ENCODE measurements at places on chromosomes 1 and 21.

DNA sequence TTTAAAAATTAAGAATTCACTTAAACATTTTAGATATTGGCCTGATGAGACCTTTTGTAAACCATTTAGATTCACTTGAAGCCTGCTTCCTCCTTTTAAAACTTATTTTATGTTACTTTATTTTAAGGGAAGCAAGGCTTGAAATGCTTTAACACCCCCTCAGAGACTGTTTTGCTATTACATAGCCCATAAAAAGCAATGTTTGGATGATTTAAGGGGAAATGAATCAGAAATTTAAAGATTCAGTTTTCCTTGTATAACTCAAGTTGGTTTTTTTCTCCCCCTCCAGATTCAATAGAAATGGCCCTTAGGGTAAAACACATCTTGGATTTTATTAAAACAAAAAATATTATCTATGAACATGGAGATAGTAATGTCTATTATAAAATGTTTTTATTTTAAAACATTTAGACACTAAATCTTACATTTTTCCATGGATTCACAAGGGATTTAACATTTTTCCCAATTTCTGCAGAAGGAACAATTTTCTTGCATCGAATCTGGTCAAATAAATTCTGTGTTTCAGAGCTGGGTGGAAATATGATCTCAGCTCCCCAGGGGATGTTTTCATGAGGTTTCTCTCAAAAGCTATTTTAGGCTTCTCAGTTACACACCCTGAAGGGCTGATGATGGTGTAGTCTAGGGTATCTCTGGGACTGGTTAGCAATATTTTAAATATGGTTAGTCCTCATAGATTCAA is 69.3 kb upstream of the WARS2 start:
- no peak for DNase-seq

DNA sequence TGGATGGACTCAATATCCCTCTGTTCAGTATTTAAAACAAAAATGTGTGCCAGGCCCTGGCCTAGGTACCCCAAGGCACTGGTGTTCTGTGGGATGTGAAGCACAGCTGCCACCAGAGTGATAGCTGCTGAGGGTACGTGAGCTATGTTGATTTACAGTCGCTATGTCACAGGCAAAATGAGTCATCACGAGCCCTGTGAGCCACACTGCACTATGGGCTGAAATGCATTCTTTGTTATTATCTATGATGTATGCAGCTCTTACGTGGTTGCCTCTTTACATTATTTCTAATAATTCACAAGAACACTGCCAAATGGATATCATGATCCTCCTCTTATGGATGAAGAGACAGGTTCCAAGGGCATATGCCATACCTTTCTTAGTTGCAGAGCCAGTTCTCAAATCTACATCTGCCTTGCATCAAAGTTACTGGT is 2.1 kb downstream of the TEX38 start:
- DNase-seq: no peak

- DNase-seq: no peak
Observed at GRCh38 chr21:38269576-38269936, 12.8 kb downstream of the KCNJ15 start.

GRCh38 chr1:36731226-36732014 is 248.7 kb upstream of the CSF3R start:
- peak; percentile 75 for DNase-seq

DNA sequence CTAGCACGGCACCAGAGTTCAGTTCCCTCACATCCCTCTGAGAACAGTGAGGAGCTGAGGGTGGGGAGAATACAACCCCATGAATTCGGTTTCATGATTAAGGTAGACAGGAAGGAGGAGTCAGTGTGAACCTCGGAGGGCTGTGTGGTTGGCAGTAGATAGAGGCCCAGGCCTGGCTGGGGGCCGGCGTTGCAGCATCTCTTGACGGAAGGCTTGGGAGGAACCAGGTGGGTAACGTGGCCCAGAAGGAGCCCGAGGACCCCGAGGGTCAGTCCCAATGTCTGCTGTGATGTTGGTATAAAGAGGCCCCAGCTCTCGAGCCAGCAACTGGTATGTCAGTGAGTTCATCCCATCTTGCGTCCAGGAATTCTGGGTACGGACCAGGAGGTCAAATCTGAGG is 5.5 kb downstream of the PPOX start:
- DNase-seq: no peak

- DNase-seq: no peak
Observed at GRCh38 chr1:164836614-164837018, 277.6 kb downstream of the PBX1 start.

DNA sequence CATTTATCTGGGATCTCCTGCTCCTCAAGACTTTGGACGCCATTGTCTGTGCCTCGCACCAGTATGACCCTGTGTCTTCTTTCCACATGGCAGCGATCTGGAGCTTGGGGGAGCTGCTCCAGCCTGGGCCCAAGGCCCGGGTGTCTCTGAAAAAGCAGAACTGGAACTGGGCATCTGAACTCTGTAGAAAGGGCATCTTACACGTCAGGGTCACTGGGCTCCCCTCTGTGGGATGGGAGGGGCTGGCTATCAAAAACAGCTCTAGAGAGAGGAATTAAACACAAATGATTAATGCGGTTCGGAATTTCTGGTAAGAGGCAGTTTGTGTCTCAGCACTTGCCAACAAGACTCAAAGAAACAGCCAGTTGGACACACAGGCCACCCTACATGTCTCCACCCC is 16.1 kb downstream of the FCRL1 start:
- DNase-seq: peak; percentile 70

DNA sequence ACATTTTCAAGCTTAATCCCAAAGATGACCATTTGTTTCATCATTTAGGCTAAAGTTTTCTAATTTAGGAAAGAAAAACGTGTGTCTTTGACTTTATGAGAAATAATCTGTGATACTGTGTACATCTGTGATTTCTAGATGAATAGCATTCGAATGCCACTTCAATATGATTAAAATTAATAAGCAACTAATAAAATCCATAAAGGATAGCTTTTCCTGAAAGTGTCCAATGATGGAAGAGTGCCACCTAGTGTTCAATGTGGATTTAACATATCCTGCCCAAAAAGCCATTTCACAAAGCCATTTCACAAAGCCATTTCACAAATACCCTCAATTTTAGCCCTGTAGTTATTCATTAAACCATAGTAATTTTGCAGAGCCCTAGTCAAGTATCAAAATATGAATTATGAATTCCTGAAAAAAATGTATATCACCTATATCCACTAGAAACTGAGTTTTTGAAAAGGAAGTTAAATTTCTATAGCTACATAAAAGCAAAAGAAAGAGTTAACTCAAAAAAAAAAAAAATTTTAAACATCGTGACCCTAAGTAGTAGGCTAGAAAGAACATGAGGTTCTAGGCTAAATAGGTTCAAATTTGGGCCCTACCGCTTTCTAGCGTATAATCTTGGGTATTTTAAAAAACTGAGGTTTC is 19.1 kb downstream of the NME7 start:
- DNase-seq: peak; percentile 84

GRCh38 chr1:94892604-94893254 is 34.2 kb downstream of the CNN3 start:
- DNase-seq: no peak

- no peak for DNase-seq
Observed at GRCh38 chr21:38927776-38928175, 122.0 kb downstream of the ETS2 start.

DNA sequence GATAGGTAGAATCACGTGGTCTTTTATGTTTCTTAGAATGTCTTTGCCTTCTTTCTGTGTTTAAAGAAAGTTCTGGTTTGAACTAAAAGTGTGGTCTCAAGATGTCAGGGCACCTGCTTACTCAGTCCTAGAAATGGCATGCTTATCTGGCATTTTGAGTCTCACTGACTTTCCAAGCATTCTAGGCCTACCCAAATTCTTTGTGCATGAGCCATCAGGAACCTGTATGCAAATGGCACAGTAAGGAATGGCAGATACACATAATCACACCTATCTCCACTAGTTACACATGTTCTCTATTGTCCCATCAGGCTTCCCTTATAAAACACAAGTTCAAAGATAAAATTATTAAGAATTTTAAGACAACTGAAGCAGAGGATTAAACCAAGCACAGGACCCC is 29.5 kb upstream of the CLCA4 start:
- DNase-seq: no peak

- peak; percentile 41 for DNase-seq
Observed at GRCh38 chr1:81414488-81415015, 386.2 kb upstream of the ADGRL2 start.

DNA sequence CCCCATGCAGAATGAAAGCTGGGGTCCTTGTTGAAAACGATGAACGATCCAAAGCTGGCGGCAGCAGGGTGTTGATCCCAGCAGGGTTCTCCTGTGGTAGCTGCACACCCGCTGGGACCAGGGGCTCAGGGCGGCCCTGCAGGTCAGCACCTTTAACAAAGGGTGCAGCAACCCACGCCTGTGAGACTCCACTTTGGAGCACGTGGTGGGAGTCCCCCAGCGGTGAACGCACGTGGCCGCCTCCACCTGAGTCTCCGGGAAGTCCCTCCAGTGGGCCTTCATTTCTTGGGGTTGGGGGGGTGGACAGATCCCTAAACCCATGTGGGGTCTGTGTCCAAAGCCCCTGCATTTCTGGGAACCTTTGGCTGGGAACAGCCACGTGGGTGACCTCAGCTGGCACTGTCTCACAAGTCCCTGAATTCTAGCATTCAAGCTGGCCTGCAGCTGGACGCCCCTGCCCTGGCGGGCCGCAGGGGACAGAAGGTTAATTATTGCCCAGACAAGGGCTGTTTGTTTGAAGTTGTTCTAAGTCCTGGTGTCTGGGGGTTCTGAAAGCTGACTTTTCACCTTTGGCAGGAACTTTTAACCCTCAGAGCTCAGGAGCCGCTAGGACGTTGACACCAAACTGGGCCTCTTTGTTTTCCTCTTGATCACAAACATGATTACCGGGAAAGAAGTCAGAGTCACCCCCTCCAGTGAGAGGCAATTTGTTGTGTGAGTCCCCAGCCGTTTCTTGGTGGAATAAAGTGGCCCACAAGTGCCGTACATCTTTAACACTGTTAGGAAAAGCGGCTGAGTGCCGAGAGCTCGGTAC is 64.5 kb downstream of the COL18A1 start:
- DNase-seq: no peak

- peak; percentile 67 for DNase-seq
Observed at GRCh38 chr1:179105393-179105792, 23.5 kb downstream of the TOR3A start.

DNA sequence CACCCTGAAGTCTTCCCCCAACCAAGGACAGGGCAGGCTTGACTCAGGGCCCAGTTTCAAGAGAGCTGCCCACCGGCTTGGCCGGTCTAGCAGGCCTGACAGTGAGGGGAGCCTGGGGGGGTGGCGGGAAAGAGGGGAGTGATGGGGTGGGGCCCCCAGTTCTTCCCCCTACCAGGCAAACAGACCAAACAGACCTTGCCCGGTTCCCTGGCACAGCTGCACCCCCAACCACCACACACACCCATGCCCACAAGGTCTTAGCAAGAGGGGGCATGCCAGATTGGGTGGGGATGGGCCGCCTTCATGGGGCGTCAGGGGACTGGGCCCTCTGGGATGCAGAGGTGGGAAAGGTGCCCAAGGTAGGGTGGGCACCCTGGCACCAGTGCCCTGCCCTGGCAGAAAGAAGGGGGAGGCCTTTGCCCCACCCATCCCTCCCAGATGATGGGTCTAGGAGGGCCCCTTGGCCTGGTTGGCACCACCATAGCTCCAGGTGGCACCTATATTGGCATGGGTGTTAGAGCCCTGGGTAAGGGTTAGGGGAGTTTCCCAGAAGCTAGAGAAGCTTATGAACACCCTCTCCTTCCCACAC is 8.9 kb downstream of the ZBTB7B start:
- DNase-seq: peak; percentile 34

DNA sequence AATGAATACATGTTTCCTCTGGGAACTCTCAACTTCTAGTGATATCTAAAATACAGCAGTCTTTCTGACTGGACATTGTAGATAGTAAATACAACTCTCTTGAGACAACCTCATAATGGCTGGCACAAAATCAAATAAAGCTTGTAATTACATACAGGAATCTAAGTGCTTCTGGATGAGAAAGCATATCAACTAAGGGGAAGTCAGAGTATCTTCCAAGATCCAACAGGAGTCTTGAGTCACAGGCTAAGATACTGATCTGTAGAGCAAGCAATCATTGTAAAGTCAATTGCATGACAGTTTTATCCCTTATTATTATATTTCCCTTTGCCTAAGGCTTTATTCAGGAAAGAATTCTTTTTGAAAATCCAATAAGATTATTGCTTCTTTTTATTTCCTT is 249.9 kb downstream of the LRRIQ3 start:
- no peak for DNase-seq

DNA sequence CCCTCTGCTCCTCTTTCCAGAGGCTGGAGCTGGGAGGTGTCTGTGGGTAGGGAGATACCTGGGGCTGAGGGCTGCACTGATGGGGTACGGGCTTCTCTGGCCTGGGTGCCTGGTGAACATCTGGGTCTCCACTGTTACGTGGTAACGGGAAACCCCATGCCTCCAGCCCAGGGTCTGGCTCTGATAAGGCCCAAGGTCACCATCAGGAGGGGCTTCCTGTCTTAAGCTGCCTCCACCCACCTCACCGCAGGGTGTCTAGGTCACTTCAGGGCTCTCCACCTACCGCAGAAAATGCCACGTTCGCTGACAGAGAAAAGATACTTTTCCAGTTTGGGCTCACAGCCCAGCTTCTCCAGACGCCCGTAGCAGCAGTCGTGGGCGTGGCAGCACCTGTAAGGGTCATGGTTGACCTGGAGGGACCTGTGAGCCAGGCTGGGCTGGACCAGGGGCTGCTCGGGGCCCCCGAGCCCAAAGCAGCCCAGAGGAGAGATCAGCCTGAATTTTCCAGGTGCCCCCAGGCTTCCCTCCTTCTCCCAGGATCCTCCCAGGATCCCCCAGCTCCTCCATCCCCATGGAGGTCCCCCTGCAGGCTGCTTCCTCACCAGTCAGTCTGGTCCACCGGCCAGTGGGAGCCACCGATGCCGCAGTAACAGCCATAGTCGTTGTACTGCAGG is 1.3 kb downstream of the PLA2G2E start:
- no peak for DNase-seq
